Osteoblast (primary cell): ENCODE measurements at places on chromosomes 4 and X. TPM values are rescaled to one million over a fixed set of nuclear protein-coding genes. Genes with fewer than 3 reads are reported as not detected.

DNA sequence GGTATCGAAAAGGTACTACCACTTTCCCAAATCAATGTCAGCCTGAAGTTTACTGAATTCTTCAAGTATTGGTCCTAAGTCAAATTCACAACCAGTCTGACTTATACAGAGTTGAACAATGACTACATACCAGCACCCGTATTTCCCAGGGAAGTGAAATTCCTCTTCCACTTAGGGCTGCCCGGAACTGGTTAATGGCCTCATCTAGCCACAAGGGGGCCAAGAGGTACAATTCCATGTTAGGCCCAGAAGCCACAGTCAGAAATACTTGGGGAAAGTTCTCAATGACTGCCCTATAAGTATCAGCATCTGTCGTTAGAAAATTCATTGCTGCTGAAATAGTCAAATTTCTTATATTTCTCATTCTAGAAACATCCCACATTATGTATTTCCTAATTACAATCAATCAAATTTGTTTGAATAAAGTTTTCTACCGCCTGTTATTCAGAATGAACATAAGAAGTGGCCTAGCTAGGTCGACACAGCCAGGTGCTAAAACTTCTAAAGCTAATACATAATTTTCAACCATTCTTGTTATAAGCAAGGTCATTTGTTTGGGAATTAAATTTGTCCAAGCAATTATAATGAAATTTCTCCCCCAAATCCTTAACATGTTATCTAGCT is 5.6 kb upstream of the PCDH7 start:
- no peaks in the 10 kb centered on the region for H3K36me3 ChIP-seq
- DNase-seq = peak; percentile 78
- peaks cover 3% of the 10 kb centered on the region for H3K4me1 ChIP-seq
- H3K27me3 ChIP-seq = peaks cover 24% of the 10 kb centered on the region
- no peak overlapping the region for H3K27ac ChIP-seq
- H3K4me3 ChIP-seq = no peak overlapping the region

GRCh38 chrX:72101597-72102037 is 30.1 kb downstream of the RTL5 start:
- H3K36me3 ChIP-seq = no peaks in the 10 kb centered on the region
- DNase-seq = no peak
- H3K4me3 ChIP-seq = no peak overlapping the region
- H3K4me1 ChIP-seq = no peaks in the 10 kb centered on the region
- H3K27ac ChIP-seq = no peak overlapping the region

GRCh38 chr4:114312338-114312737 is 286.3 kb upstream of the UGT8 start:
- H3K4me3 ChIP-seq = no peak overlapping the region
- no peaks in the 10 kb centered on the region for H3K36me3 ChIP-seq
- H3K27me3 ChIP-seq = no peaks in the 10 kb centered on the region
- no peak overlapping the region for H3K27ac ChIP-seq
- no peak for DNase-seq
- no peaks in the 10 kb centered on the region for H3K4me1 ChIP-seq

- no peak overlapping the region for H3K27ac ChIP-seq
- DNase-seq = no peak
- H3K4me3 ChIP-seq = no peak overlapping the region
- peaks cover 22% of the 10 kb centered on the region for H3K27me3 ChIP-seq
Measured at GRCh38 chr4:122632396-122633143, 11.7 kb upstream of the IL21 start.

- no peak overlapping the region for H3K27ac ChIP-seq
- H3K4me1 ChIP-seq = peaks cover 11% of the 10 kb centered on the region
- no peak overlapping the region for H3K4me3 ChIP-seq
- peaks cover 4% of the 10 kb centered on the region for H3K36me3 ChIP-seq
- H3K27me3 ChIP-seq = no peaks in the 10 kb centered on the region
Measured at GRCh38 chr4:151204925-151205524, 71.9 kb upstream of the PRSS48 start.

DNA sequence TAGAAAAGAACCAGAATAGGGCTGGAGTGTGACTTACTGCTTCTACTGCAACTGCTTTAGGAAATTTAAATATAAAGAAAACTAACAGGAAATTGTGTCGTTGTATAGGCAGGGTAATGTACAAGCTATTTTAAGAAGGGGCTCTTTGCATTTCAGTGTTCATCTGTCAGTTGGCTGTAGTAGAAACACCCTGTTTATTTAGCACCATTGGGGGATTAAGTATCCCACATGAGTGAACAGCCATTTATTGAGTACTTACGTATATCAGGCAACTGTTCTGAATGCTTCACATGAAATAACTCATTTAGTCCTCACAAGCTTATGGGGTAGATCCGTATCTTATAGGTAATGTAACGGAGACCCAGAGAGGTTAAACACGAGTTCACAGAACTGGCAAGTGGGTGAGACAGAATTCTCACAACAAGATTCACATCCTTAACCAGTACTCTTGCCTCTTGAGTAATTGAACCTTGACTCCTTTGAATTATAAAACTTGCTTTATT is 23.9 kb downstream of the STIM2 start:
- peaks cover 4% of the 10 kb centered on the region for H3K4me1 ChIP-seq
- no peaks in the 10 kb centered on the region for H3K36me3 ChIP-seq
- H3K4me3 ChIP-seq = no peak overlapping the region
- no peak for DNase-seq
- no peaks in the 10 kb centered on the region for H3K27me3 ChIP-seq
- no peak overlapping the region for H3K27ac ChIP-seq

The ARSD gene
- total RNA-seq = 20.6 and 23.3 TPM in 2 replicates

DNA sequence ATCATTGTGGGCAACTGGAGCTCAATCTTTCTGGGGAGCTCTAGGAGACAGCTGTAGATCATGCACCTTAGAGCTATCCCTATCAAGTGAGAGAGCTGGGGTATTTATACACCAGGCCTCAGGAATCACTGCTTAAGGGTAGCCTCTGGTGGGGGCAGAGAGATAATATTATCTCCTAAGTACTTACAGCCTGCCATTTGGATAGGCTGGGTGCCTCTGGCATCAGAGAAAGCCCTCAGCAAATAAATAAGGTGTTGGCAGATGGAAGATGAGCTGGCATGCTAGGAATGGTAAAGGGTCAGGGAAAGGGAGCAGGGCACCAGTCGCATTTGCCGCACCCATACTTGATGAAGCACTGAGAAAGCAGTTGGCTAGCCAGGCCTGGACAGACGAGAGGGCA is 75.9 kb downstream of the HCCS start:
- no peak overlapping the region for H3K4me3 ChIP-seq
- H3K27me3 ChIP-seq = no peaks in the 10 kb centered on the region
- H3K4me1 ChIP-seq = peaks cover 7% of the 10 kb centered on the region
- H3K36me3 ChIP-seq = no peaks in the 10 kb centered on the region
- H3K27ac ChIP-seq = no peak overlapping the region
- DNase-seq = no peak

DNA sequence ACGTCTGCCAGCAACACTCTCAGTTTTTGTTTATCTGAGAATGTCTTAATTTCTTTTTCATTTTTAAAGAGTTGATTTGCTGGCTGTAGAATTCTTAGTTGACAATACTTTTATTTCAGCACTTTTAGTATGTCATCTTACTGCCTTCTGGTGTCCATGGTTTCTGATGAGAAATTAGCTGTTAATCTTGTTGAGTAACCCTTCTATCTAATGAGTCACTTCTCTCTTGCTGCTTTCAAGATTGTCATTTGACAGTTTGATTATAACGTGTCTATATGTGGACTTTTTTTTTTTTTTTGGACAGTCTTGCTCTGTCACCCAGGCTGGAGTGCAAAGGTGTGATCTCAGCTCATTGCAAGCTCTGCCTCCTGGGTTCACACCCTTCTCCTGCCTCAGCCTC is 24.0 kb upstream of the TMEM255A start:
- no peak overlapping the region for H3K4me3 ChIP-seq
- H3K27ac ChIP-seq = no peak overlapping the region
- no peaks in the 10 kb centered on the region for H3K4me1 ChIP-seq
- no peak for DNase-seq
- no peaks in the 10 kb centered on the region for H3K36me3 ChIP-seq

- no peak overlapping the region for H3K27ac ChIP-seq
- H3K4me3 ChIP-seq = no peak overlapping the region
- peaks cover 18% of the 10 kb centered on the region for H3K27me3 ChIP-seq
- peak; percentile 74 for DNase-seq
- H3K36me3 ChIP-seq = peaks cover 2% of the 10 kb centered on the region
- H3K4me1 ChIP-seq = peaks cover 3% of the 10 kb centered on the region
Measured at GRCh38 chr4:173506597-173507211, 23.3 kb downstream of the HAND2 start.

DNA sequence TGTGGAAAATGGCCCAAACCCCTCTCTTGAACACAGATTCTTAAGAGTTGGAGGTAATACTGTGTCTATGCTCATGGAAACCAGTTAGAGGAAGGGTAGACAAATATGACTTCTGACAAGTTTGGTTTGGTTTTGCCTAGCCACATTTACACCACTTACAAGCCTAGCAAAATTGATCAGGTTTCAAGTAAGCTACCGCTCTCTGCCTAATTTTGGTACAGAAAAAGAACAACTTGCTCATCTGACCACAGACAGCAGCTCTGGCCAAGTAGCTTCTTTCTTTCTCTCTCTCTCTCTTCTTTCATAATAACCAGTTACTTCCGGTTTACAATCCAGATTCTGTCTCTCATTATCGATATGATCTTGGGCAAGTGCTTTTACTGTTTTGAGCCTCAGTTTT is 260.0 kb downstream of the GLUD2 start:
- H3K27me3 ChIP-seq = no peaks in the 10 kb centered on the region
- no peak for DNase-seq
- H3K4me1 ChIP-seq = peaks cover 2% of the 10 kb centered on the region
- H3K36me3 ChIP-seq = no peaks in the 10 kb centered on the region
- H3K4me3 ChIP-seq = no peak overlapping the region
- H3K27ac ChIP-seq = no peak overlapping the region

DNA sequence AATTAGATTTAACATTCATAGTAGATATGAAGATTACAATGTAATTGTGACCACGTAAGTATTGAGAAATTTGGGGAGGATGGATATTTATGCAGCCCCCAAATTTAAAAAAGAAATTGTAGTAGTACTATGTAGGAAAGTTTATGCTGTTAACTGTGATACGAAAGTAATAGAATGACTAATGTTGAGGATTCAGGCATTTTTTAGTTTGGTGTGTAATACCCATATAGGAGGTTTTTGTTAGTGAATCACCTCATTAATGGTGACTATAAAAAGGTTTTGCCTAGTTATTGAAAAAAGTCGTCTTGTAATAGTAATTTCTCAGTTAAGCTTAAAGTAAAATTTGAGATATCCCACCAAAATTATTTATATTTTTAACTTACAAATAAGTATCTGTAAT is 67.2 kb downstream of the SMARCAD1 start:
- peaks cover 9% of the 10 kb centered on the region for H3K4me1 ChIP-seq
- peak; percentile 88 for DNase-seq
- peak overlapping the region; percentile 59 for H3K27ac ChIP-seq

- H3K27me3 ChIP-seq = peaks cover 3% of the 10 kb centered on the region
- DNase-seq = no peak
- no peak overlapping the region for H3K27ac ChIP-seq
Measured at GRCh38 chr4:83716874-83717273, 181.0 kb downstream of the GPAT3 start.

DNA sequence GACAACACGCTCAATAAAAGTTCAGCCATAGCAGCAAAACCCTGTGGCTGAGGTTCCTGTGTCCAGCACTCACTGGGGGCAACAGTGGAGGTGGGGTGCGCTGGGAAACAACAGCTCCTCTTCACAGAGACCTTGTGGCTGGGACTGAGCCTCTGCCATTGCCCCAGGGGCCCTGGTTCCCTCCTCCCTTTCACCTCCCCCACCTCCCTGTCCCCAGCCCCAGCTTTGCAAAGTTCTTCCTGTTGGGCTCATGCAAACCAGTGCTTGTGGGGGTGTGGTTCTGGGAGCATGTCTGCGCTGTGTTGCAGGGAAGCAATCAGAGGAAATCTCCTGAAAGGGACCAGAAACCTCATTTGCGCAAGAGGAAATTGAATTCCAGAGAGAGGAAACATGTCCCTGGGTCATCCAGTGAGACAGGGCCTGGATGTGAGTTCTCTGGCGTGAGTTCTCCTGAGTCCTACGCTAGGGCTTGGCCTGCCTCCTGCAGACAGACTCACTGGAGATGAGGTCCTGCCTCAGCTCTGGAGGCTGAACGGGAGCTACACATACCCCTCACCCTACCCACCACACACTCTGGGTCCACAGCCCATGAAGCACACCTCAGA is 7.4 kb downstream of the FATE1 start:
- H3K4me3 ChIP-seq = no peak overlapping the region
- H3K4me1 ChIP-seq = no peaks in the 10 kb centered on the region
- H3K36me3 ChIP-seq = no peaks in the 10 kb centered on the region
- H3K27ac ChIP-seq = no peak overlapping the region

The CHIC2 gene
- 66.6 and 73.1 TPM in 2 replicates for total RNA-seq

GRCh38 chr4:1983053-1983845 is 25.5 kb downstream of the NELFA start:
- H3K4me3 ChIP-seq = no peak overlapping the region
- peaks cover 55% of the 10 kb centered on the region for H3K36me3 ChIP-seq
- no peaks in the 10 kb centered on the region for H3K4me1 ChIP-seq

- no peak for DNase-seq
- H3K4me3 ChIP-seq = no peak overlapping the region
- H3K27me3 ChIP-seq = no peaks in the 10 kb centered on the region
- H3K4me1 ChIP-seq = peaks cover 32% of the 10 kb centered on the region
- H3K36me3 ChIP-seq = no peaks in the 10 kb centered on the region
- no peak overlapping the region for H3K27ac ChIP-seq
Measured at GRCh38 chr4:121709766-121710405, 13.1 kb upstream of the ANXA5 start.

GRCh38 chr4:76420762-76421581 is at the start of gene CCDC158:
Gene CCDC158, minus strand, starts transcription at chr4:76421141. Its CDS starts 17,934 bp downstream, at chr4:76403207.
- DNase-seq = peak; percentile 91
- no peaks in the 10 kb centered on the region for H3K36me3 ChIP-seq
- peaks cover 20% of the 10 kb centered on the region for H3K27me3 ChIP-seq
- peak within 1 kb of the TSS; percentile 66 for H3K4me3 ChIP-seq

The NXT2 gene
- total RNA-seq = 10.6 and 10.9 TPM in 2 replicates

- no peaks in the 10 kb centered on the region for H3K27me3 ChIP-seq
- H3K36me3 ChIP-seq = no peaks in the 10 kb centered on the region
- H3K4me1 ChIP-seq = no peaks in the 10 kb centered on the region
- no peak overlapping the region for H3K4me3 ChIP-seq
- H3K27ac ChIP-seq = no peak overlapping the region
- no peak for DNase-seq
Measured at GRCh38 chr4:48153791-48154550, 19.9 kb upstream of the TXK start.

DNA sequence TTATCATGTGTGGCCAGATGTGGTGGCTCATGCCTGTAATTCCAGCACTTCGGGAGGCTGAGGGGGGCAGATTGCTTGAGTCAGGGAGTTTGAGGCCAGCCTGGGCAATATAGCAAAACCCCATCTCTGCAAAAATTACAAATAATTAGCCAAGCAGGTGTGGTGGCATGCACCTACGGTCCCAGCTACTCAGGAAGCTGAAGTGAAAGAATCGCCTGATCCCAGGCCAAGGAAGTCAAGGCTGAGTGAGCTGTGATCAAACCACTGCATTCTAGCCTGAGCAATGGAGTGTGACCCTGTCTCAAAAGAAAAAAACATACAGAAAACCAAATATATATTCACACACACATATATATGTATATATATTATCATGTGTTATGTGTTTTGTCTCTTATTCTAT is 15.0 kb downstream of the APELA start:
- no peak overlapping the region for H3K4me3 ChIP-seq
- H3K27ac ChIP-seq = no peak overlapping the region
- no peaks in the 10 kb centered on the region for H3K27me3 ChIP-seq
- no peaks in the 10 kb centered on the region for H3K36me3 ChIP-seq

The CLIC2 gene
- 1.1 and 1.2 TPM in 2 replicates for total RNA-seq
